ENCODE measurements at places on chromosomes 7 and 10. TPM values are rescaled to one million over a fixed set of nuclear protein-coding genes. Genes with fewer than 3 reads are reported as not detected.

Gene TSPAN12
- 0.19 TPM for total RNA-seq

Gene TMEM236
- total RNA-seq = 0.65 TPM

Gene MOGAT3
- not detected for total RNA-seq

Gene SLC26A5
- not detected for total RNA-seq

Gene EMX2
- total RNA-seq = not detected

Gene CDK1
- total RNA-seq = 130 TPM

Gene FXYD4
- not detected for total RNA-seq

Gene TFPI2
- 0.34 TPM for total RNA-seq

Gene CCM2
- 109 TPM for total RNA-seq

Gene TAS2R5
- 1.3 TPM for total RNA-seq

Gene AGBL3
- 3.8 TPM for total RNA-seq

- H3K4me1 ChIP-seq = no peaks in the 10 kb centered on the region
- peak; percentile 44 for DNase-seq
- H3K27ac ChIP-seq = no peak overlapping the region
These were observed 58.9 kb downstream of the FRMPD2 start for GRCh38 chr10:48215486-48216203.

- no peak overlapping the region for H3K4me3 ChIP-seq
- peaks cover 11% of the 10 kb centered on the region for H3K4me1 ChIP-seq
- H3K36me3 ChIP-seq = peaks cover 2% of the 10 kb centered on the region
- no peaks in the 10 kb centered on the region for H3K27me3 ChIP-seq
These were observed 138.2 kb downstream of the SVIL start for GRCh38 chr10:29496341-29497162.

GRCh38 chr7:149302222-149302621 is 40.2 kb downstream of the ZNF783 start:
- H3K4me1 ChIP-seq = peaks cover 9% of the 10 kb centered on the region
- DNase-seq = no peak
- peaks cover 4% of the 10 kb centered on the region for H3K36me3 ChIP-seq
- H3K4me3 ChIP-seq = no peak overlapping the region
- no peak overlapping the region for H3K27ac ChIP-seq

DNA sequence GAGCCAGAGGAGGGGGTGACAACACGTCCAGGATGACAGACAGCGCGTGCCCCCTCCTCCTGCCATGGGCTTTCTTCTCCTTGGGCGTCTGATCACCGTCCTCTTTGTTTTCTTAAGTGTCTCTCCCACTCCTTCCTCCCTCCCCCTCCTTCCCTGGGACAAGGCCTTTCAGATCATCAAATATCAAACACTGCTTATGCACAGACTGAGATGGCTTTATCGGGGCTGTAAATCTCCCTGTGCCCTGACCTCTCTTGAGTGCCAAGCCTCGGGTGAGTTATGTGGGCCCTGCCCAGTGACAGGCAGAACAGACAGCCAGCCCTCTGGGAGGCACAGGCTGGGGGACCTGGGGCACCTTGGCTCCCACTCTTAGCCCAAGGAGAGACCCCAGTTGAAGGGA is 116.4 kb downstream of the C10orf105 start:
- H3K27ac ChIP-seq = no peak overlapping the region
- no peaks in the 10 kb centered on the region for H3K27me3 ChIP-seq
- no peak for DNase-seq

GRCh38 chr7:5094641-5095040 is 49.0 kb downstream of the RBAK start:
- no peak overlapping the region for H3K4me3 ChIP-seq
- H3K36me3 ChIP-seq = peaks cover 16% of the 10 kb centered on the region
- no peak overlapping the region for H3K27ac ChIP-seq
- H3K4me1 ChIP-seq = no peaks in the 10 kb centered on the region
- no peak for DNase-seq

DNA sequence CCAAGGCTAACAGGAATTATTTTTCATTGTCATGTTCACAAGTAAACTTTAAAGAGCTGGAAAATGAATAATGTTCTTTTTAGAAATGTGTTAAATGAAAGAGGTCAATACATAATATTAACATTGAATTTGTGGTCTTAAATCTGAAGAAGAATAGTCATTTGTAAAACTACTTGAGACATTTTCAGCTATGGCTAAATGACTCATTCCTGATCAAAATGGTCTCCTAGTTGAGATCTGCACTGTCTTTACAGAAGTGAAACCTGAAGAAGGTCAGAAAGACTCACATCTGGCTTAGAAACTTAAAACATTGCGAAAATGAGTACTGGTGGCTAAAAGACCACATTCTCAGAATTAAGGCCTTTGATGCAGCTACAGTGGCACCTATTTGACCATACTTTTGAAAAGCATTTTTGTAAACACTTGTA is 5.9 kb downstream of the PIK3CG start:
- peaks cover 78% of the 10 kb centered on the region for H3K4me1 ChIP-seq
- H3K36me3 ChIP-seq = peaks cover 32% of the 10 kb centered on the region
- no peak for DNase-seq
- H3K27ac ChIP-seq = peak overlapping the region; percentile 75
- no peaks in the 10 kb centered on the region for H3K27me3 ChIP-seq

DNA sequence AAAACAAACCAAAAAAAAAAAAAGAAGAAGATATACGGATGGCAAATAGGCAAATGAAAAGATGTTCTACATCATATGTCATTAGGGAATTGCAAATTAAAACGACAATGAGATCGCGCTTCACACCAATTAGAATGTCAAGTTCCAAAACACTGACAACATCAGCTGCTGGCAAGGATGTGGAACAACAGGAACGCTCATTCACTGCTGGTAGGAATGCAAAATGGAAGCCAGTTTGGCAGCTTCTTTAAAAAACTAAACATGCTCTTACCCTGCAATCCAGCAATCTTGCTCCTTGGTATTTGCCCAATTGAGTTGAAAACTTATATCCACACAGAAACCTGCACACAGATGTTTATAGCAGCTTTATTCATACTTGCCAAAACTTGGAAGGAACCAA is 34.8 kb downstream of the CALML5 start:
- no peaks in the 10 kb centered on the region for H3K36me3 ChIP-seq
- no peak overlapping the region for H3K27ac ChIP-seq
- H3K27me3 ChIP-seq = peaks cover 8% of the 10 kb centered on the region
- H3K4me3 ChIP-seq = no peak overlapping the region

DNA sequence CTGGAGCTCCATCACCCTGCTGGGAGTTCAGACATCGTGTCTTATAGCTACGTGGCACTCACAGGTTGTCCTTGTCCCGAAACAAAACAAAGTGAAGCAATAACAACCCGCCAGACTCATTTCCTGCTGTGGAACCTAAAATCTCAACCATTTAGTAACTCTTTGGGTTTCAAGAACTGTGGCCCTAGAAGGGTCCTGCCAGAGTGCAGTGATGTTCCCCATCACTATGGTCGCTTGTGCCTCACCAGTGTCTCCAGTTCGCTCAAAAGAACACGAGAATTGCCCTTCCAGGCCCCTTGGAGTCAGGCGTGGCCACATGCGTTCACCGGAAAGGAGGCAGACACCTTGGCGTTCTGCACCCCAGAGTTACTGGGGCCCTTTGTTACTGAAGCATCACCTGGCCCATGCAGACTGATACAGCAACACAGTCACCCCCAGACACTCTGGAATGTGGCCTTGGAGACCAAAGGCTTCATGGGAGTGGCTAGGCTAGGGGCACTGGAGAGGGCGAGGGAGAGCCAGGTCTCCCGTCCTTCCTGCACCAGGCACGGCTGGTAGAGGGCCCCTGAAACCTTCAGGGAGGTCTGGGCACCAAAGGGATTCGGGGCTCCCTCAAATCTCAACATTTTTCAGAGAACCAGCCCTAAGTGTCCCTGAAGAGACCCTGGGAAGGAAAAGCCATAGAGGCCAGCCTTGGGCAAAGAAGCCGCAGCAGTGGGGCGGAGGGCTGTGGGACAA is 908 bp downstream of the CRYGN start:
- H3K4me3 ChIP-seq = peak overlapping the region; percentile 56
- no peaks in the 10 kb centered on the region for H3K27me3 ChIP-seq
- no peak for DNase-seq
- no peak overlapping the region for H3K27ac ChIP-seq
- no peaks in the 10 kb centered on the region for H3K36me3 ChIP-seq
- H3K4me1 ChIP-seq = peaks cover 47% of the 10 kb centered on the region

DNA sequence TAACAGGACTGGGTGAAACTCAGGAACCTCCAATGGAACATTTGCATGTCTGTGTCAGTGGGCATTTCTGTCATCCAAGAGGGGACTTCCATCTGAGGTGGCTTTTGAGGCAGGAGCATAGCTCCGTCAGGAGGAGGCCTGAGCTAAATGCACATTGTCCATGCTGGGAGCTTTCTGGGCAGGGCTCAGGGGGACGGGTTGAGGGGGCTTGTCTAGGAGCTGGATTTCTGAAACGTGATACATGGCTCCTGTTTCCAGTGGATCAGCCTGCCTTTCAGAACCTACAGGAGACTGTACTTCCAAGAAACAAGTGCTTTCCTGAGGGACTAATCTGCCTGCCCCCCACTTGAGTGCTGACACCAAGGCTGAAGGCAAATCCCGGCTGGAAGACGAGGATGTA is 40.5 kb upstream of the GDF10 start:
- H3K27ac ChIP-seq = no peak overlapping the region
- H3K36me3 ChIP-seq = peaks cover 5% of the 10 kb centered on the region
- no peak overlapping the region for H3K4me3 ChIP-seq
- no peak for DNase-seq
- H3K4me1 ChIP-seq = peaks cover 96% of the 10 kb centered on the region

GRCh38 chr10:94042001-94042833 is 48.5 kb downstream of the PLCE1 start:
- no peak for DNase-seq
- no peaks in the 10 kb centered on the region for H3K4me1 ChIP-seq
- no peak overlapping the region for H3K27ac ChIP-seq
- no peak overlapping the region for H3K4me3 ChIP-seq

DNA sequence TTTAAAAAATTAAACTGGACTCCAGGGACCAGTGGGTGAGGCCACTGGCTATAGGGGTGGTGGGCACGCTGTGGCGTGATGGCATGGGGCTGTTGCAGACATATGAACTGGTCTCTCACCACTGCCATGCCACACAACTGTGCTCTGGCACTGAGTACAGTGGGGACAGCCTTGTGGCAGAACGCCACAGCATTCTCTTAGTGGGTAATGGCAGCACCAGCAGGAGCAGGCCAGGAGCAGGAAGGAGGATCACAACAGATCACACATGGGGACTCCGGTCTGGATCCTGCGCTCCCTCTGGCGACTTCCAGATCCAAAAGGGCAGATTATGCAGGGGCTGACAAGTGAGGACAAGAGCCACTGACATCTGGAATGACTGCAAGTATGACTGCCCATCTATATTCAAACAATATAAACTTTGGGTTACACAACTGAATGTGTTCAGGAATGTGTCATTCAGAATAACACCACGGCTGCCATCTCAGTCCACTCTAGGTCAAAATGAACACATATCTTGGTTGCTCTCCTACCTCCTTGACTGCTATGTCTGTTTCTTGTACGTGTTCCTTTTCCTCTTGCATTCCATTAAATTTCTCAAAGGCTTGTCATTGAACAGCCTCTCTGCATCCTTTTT is 176.0 kb downstream of the KMT2E start:
- DNase-seq = no peak
- no peak overlapping the region for H3K27ac ChIP-seq
- H3K4me3 ChIP-seq = no peak overlapping the region
- no peaks in the 10 kb centered on the region for H3K27me3 ChIP-seq
- H3K4me1 ChIP-seq = peaks cover 21% of the 10 kb centered on the region
- peaks cover 2% of the 10 kb centered on the region for H3K36me3 ChIP-seq

- DNase-seq = no peak
- no peaks in the 10 kb centered on the region for H3K36me3 ChIP-seq
- no peak overlapping the region for H3K27ac ChIP-seq
- peaks cover 6% of the 10 kb centered on the region for H3K27me3 ChIP-seq
These were observed 7.8 kb upstream of the ABLIM1 start for GRCh38 chr10:114665873-114666272.

- H3K27me3 ChIP-seq = no peaks in the 10 kb centered on the region
- H3K4me3 ChIP-seq = no peak overlapping the region
- H3K36me3 ChIP-seq = peaks cover 6% of the 10 kb centered on the region
- no peak for DNase-seq
- H3K4me1 ChIP-seq = no peaks in the 10 kb centered on the region
These were observed 134.3 kb downstream of the ZMYND11 start for GRCh38 chr10:269440-270074.

DNA sequence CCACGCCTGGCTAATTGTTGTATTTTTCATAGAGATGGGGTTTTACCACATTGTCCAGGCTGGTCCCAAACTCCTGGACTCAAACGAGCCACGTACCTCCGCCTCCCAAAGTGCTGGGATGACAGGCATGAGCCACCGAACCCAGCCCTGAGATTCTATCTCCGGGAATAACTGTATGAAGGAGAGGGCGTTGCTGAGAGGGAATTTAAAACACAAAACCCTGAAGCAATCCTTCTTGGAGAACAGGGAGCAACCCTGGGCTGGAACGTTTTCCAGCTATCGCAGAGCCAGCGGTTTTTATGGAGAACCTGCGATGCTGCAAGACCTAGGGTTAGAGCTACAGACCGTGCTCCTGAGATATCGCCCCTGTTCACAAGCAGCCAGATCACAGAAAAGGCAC is 144.6 kb downstream of the PRKAG2 start:
- H3K36me3 ChIP-seq = no peaks in the 10 kb centered on the region
- H3K4me3 ChIP-seq = no peak overlapping the region
- H3K27ac ChIP-seq = no peak overlapping the region
- DNase-seq = no peak
- no peaks in the 10 kb centered on the region for H3K27me3 ChIP-seq
- peaks cover 11% of the 10 kb centered on the region for H3K4me1 ChIP-seq

- DNase-seq = no peak
- no peaks in the 10 kb centered on the region for H3K27me3 ChIP-seq
- no peak overlapping the region for H3K27ac ChIP-seq
- H3K36me3 ChIP-seq = peaks cover 7% of the 10 kb centered on the region
- H3K4me3 ChIP-seq = no peak overlapping the region
These were observed 19.5 kb downstream of the RPA3 start for GRCh38 chr7:7698930-7699329.
